ENCODE measurements at places on chromosomes 3 and 15.

DNA sequence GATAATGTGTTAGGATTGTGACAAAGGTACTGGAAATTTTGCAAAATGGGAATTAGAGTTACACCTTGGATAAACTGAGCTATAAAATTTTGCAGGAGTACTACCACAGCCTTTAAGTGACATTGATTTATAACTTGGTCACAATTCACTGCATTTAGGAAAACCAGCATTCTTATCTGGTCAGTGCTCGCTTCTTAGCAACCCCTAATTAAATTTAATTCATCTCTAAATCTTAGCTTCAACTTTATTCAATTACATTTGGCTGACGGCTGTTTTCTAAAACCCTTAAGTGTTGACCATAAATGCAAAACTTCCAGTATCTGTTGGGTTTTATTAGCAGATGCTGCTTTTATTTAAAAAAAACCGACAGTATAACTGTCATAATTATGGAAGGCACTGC lies 31.3 kb downstream of the TFRC start:
- DNase-seq: no peak

- no peak for DNase-seq
Observed at GRCh38 chr3:32780071-32780734, 37.6 kb upstream of the TRIM71 start.

DNA sequence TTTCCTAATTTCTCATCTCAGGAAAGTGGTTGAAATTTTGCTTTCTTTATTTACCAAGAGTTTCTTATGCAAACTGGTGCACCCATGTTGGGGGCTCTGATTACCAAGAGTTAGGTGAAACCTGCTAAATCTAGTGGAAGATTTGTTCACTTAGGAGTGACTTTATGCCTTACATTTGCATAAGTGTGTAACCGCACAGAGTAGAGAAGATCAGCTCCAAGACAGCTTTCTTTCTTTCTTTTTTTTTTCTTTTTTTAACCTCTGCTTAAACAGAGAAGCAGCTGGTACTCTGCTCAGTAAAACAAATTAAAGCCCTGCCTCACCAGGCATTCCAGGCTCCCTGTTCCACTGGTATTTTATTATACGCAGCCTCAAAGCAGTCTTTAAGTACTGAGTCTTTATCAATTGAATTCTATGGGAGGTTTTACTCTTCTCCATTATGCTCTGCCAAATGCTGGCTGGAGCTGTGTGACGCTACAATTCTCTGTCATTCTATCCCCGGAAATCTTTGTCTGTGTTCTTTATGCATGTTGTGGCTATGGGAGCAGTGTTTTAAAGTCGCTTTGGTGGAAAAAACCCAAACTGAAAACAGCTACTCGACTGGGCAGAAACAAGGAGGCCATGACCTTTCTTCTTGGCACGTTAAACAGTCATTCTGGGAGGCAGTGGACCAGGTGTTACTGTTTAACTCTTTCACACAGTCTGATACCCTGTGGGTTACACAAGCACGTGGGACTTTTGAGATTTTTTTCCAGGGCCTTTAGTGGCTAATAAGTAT lies 55.2 kb upstream of the GBE1 start:
- DNase-seq: peak; percentile 74

DNA sequence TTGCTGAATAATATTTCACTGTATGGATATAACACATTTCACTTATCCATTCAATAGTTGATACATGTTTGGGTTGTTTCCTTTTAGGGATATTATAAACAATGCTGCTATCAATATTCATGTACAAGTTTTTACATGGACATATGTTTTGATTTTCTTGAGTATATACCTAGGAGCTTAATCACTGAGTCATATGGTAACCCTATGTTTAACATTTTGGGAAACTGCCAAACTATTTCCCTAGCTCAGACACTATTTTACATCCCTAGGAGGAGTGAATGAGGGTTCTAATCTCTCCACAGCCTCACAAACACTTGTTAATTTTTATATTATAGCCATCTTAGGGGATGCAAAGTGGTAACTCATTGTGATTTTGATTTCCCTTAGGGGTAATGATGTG lies 66.0 kb downstream of the GPR156 start:
- DNase-seq: no peak

DNA sequence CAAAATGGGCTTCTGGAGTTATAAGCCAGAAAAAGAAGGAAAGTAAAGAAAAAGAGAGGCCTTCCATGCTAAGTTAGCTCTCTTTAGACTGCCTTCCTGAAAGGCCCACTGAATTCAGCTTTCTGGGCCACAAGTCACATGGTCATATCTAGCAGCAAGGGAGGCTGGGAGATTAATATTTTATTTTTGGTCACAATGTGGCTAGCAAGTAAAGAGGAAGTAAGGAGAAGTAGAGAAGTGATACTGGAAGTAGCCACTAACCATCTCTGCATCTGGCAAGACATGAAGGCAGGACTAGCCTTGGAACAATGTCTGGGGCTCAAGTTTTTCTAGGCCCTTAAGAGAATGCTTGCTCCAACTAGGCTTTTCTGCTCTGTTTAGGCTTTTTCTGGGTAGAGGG lies 81.8 kb upstream of the UBE2E1 start:
- DNase-seq: peak; percentile 43

Measured in GM12864 (cell line).